Thyroid gland (tissue), 4 donors: ENCODE measurements at places on chromosomes 12 and 14. TPM values are rescaled to one million over a fixed set of nuclear protein-coding genes. Genes with fewer than 3 reads are reported as not detected.

RPGRIP1 gene
- total RNA-seq, result not detected

DNA sequence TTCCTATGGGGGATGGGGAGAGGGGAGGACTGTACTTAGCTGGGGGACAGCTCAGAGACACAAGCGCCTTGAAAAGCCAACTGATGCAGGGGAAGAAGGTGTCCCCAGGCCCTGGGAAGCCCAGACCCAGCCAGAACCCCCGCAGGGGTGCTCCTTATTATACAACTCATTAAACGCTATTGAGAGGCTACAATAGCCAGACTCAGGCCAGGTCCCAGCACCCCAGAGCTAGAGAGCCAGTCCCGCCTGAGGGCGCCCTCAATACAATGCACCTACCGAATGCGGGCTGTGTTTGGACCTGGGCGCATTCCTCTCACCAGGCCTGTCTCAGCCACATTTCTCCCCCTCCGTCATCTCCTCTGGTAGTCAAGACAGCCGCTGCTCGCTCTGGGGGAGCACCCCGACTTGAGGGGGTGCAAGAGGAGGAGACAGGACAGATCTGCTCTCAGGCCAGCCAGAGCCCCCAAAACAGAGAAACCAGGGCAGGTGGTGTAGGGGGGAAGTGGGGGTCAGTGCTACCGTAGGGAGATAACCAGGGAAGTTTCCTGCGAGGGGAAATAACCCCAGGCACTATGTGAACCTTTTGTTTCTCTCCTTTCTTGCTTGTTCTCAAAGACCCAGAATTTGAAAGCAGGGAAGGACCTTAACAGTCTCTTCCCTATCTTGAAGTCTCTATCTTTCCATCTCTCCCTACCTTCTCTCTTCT is 6.1 kb upstream of the ASIC1 start:
- DNase-seq, result no peak
- no peaks in the 10 kb centered on the region for H3K36me3 ChIP-seq
- peaks cover 5% of the 10 kb centered on the region for H3K27me3 ChIP-seq
- no peak overlapping the region for H3K4me3 ChIP-seq
- H3K27ac ChIP-seq, result no peak overlapping the region

GRCh38 chr14:101721951-101722661 is 39.4 kb upstream of the PPP2R5C start:
- peak overlapping the region; percentile 17 for H3K27ac ChIP-seq
- DNase-seq, result no peak
- H3K27me3 ChIP-seq, result no peaks in the 10 kb centered on the region
- H3K36me3 ChIP-seq, result no peaks in the 10 kb centered on the region

- no peak overlapping the region for H3K27ac ChIP-seq
- no peaks in the 10 kb centered on the region for H3K27me3 ChIP-seq
- peaks cover 5% of the 10 kb centered on the region for H3K4me1 ChIP-seq
- no peak for DNase-seq
- no peak overlapping the region for H3K4me3 ChIP-seq
Measured at GRCh38 chr14:32233260-32233659, 30.2 kb upstream of the RNU6-8 start.

- no peaks in the 10 kb centered on the region for H3K27me3 ChIP-seq
- H3K27ac ChIP-seq, result no peak overlapping the region
- DNase-seq, result peak; percentile 10
- no peaks in the 10 kb centered on the region for H3K36me3 ChIP-seq
Measured at GRCh38 chr14:44912041-44912869, 49.5 kb downstream of the KLHL28 start.

GRCh38 chr14:93963692-93964091 is 12.7 kb downstream of the ASB2 start:
- H3K4me3 ChIP-seq, result no peak overlapping the region
- no peaks in the 10 kb centered on the region for H3K4me1 ChIP-seq
- DNase-seq, result no peak
- H3K36me3 ChIP-seq, result no peaks in the 10 kb centered on the region

DNA sequence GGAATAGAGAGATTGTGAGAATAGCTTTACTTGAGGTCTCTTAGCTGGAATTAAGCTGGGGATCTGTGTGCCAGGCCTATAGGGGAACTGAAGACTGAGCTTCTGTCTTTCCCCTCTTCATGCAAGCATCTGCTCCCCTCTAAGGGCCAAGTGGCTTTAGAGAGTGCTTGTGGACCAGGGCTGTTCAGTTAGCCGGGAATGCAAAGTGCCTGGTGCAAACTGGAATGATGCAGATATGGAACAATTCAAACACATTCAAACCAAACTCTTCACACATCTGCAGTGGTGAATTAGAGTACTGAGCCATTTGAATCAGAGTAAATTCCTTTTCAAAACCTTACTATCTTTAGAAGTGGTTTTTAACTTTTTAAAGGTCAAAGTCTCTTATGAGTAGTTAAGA is 99.0 kb downstream of the LIN7A start:
- H3K4me3 ChIP-seq, result no peak overlapping the region
- peaks cover 19% of the 10 kb centered on the region for H3K4me1 ChIP-seq
- peak; percentile 64 for DNase-seq
- no peaks in the 10 kb centered on the region for H3K36me3 ChIP-seq
- peak overlapping the region; percentile 84 for H3K27ac ChIP-seq

GALNT16 gene
- total RNA-seq, result 2.2 TPM

GRCh38 chr14:65769151-65769550 is 356.6 kb downstream of the FUT8 start:
- H3K27me3 ChIP-seq, result no peaks in the 10 kb centered on the region
- H3K4me1 ChIP-seq, result no peaks in the 10 kb centered on the region
- no peak for DNase-seq
- H3K27ac ChIP-seq, result no peak overlapping the region
- no peak overlapping the region for H3K4me3 ChIP-seq
